Suppressor macrophage treated with lipopolysaccharide for 1 hour (primary cell): ENCODE measurements at places on chromosomes 13 and 19.

- no peak for DNase-seq
Observed at GRCh38 chr13:72126424-72126823, 259.4 kb upstream of the DACH1 start.

DNA sequence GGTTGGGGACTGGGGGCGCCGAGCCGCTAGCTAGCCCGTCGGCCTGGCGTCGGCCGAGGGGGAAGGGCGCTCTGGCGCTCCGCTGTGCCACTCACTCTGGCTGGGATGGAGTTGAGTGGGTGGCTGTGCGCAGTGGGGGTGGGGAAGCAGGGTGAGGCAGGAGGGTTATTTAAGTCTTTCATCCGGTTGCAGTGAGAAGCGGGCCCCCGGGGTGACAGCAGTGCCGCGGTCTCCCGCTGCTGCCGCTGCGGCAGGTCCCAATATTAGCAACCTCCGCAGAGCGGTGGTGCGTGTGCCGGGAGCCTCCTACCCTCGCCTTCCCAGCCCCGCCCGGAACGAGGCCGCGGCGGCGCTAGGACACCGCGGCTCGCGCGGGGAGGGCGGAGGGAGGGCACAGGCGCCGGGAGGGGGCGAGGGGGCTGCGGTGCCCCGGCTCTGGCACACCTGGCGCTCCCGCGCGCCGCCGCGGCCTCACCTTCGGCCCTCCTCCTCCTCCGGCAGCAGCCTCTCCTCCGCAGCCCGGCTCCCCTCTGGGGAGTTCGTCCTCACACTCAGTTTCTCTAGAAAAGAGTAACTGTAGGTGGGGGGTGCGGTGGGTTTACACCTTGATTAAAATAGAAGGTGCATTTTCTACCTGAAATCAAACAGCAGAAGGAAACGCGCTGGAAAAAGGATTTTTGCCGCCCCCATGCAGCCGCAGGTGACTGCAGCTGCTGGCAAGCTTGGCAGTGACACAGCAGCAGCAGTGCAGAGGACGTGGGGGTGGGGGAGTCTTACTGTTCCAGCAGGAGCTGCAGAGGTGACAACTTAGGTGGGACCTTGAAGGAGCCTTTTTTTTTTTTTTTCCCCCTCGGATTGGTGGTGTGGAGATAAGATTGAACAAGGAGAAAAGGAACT is 4.5 kb downstream of the FGF9 start:
- DNase-seq = peak; percentile 5

DNA sequence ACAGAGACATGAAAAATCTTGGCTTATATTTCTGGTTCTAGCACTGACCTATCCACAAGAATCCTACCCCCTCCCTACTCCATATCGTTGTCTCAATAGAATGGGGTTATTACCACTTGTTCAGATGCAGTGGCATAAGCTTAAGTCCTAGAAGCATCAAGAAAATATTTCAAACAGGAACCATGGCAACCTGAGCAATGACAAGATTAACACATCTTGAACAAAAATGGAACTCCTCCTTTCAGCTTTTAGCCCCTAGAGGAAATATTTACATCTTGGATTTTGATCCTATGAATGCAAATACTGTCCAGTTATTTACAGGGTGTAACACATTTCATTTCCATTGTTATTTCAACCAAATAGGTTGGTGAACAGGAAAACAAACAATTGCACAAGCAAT is 46.1 kb upstream of the TSC22D1 start:
- no peak for DNase-seq

- DNase-seq = no peak
Observed at GRCh38 chr13:53159431-53159830, 130.8 kb downstream of the OLFM4 start.

DNA sequence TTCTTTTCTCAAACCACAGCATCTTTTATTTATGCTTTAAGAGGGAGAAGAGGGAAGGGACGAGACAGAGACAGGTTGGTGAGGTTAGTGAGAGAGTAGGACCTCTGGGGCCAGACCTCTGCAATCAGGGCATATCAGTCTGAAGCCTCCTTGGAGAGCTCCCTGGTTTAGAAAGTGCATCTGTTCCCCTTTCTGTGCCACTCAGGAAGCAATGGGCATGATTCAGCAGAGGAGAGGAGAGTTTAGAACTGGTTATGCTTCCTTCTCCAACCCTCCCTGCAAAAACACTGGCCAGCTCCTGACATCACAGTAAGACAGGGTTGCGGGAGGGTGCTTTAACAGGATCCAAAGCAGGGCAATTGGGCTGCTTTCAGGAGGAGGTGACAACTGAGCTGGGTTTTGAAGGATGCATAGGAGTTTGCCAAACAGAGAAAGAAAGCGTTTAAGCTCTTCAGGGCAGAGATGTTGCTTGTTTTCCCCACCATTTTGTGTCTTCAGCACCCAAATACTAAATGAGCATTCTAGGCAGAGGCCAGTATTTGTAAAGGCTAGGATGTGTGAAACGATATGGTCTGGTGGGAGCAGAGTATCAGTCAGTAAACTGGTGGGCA is 33.1 kb downstream of the CERS4 start:
- peak; percentile 74 for DNase-seq

DNA sequence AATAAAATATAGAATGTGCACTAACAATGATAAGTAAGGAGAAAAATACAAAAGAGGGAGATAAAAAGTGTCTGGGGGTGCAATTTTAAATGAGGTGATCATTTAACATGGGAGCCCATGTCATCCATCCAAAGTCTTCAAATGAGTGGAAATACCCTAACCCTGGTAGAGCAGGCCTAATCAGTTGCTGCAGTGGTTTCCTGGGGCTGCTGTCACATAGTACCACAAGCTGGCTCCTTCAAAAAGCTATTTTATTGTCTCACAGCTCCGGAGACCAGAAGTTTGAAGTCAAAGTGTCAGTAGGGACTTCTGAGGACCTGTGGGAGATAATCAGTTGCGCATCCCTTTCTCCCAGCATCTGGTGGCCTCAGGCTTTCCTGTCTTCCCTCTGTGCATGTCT is 717.9 kb downstream of the DIAPH3 start:
- DNase-seq = no peak

- no peak for DNase-seq
Observed at GRCh38 chr19:18269070-18269723, 5.1 kb downstream of the IQCN start.

GRCh38 chr19:28823338-28823961 is 389.5 kb downstream of the UQCRFS1 start:
- no peak for DNase-seq

DNA sequence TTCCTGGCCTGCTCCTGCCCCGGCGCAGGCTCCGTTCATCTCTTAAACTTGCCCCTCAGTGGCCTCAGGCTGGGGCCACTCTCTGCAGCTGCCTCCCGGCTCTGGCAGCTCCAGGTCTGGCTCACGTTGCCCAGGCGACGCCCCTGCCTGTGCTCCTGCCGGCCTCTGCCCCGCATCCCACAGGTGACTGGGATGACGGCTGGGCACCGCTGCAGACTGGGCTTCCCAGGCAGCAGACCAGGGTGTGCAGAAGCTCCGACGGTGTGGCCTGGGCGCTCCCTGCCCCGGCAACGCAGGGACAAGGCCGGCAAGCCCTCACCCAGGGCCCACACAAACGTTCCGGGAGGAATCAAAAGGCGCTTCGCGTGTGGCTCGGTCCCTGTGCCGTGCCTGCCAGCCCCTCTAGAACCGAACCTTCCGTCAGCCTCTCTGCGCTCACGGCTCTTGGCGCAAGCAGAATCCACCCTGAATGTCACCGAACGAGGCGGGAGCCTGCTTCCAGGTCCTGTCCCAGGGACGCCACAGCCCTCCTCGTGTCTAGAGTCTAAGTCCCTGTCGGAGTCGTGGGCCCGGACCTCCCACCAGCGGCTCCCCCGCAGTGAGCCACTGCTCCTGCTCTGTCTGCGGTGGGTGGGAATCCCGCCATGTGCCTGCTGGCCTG is 64.8 kb downstream of the MLLT1 start:
- no peak for DNase-seq

DNA sequence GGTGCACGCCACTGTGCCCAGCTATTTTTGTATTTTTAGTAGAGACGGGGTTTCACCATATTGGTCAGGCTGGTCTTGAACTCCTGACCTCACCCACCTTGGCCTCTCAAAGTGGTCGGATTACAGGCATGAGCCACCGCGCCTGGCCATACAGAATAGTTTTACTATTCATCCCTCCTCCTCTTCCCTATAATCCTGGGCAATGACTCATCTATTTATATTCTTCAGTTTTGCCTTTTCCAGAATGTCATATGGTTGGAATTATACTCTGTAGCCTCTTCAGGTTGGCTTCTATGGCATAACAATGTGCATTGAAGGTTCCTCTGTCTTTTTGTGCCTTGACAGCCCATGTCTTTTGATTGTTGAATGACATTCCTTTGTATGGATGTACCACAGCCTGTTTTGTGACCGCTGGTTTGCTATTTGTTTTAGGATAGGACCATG is 22.2 kb upstream of the LRP3 start:
- no peak for DNase-seq
